ENCODE measurements at places on chromosomes 13 and 19.

DNA sequence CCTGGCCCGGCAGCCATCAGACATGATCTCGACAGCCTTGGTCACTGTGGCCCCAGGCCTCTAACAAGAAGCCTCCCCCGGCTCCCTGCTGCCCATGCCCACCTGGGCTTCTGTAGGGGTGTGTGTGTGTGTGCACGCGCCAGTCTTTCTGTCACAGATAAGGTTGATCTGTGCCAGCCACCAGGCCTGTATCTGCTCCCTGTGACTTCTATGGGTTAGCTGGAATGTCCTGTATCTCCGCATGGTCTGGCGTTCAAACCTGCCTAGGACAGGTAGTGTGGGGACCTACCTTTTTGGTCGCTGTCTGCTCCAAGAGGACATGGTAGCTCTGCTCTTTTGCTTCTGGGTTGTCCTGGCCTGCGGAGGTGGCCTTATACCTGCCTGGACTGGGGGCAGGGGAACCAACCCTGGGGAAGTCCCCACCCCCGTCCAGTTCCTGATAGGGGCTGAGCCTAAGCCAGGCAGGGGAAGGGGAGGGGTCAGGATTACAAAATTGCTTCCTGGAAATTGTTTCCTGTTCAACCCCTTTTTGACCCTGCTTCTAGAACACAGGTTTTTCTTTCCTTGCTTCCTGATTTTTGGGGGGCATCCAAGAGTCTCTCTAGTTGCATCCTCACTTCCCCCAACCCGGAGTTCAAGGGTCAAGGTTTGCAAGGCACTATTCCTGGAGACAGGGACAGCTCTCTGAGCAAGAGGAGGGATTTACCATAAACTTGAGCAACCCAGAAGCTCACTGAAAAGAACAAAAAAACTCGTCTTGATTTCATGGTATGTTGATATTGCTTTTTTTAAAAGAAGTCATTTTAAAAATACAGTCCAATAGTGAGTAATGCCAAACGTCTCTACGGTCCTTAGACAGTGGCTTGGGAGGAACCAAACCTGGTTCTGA lies at the start of gene LRG1:
Gene LRG1 (minus strand): TSS at position 344 of the 889 bp plus-strand sequence. CDS start 23 bp downstream, at position 321.
- DNase-seq = no peak

DNA sequence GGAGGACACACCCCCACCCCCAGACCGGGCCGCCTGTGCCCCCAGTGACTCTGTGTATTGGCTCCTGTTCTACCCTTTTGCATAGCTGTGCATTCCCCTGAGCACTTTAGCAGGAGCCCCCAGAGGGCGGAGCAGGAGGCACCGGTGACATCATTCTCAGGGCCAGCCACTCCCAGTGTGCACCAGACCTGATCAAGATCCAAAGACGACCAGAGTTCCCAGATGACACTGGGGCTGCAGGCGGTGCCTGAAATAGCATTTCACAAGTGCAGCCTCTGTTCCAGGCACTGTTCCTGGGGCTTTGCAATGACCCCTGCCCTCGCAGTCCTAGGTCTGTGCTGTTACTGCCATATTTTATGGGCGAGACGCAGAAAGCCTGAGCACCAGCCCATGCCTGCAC lies 14.5 kb upstream of the PTPRS start:
- no peak for DNase-seq

DNA sequence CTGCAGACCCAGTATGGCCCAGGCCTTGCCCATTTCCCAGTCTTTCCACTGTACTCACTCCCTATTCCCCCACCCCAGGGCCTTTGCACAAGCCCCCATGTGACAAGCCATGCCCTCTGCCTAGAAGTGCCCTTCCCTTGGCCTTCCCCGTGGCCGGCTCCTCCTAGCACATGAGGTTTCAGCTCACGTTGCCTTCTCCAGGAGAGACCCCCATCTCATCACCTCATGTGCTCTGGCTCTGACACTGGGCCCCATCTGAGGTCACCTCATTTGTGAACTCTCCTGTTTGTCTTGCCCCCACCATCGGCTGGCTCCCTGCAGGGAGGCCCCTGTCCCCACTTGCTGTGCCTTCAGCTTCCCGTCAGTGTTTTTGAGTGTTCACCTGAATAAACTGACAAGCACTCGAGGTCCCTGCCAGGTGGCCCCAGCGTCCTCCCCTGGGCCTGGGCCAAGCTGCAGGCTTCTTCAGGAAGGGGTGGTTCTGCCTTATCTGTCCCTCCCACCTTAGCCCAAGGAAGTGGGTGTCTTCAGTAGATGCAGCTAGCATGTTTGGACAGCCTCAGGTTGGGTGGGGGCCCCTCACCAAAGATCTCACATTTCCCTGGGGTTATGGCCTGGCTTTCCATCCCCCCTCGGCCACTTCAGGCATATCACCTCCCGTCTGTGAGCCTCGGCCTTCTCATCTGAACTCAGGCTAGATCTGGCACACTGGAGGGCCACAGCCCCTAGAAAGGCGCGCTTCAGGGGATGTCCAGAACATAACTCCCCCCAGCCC lies 3.8 kb upstream of the SLC25A42 start:
- no peak for DNase-seq

DNA sequence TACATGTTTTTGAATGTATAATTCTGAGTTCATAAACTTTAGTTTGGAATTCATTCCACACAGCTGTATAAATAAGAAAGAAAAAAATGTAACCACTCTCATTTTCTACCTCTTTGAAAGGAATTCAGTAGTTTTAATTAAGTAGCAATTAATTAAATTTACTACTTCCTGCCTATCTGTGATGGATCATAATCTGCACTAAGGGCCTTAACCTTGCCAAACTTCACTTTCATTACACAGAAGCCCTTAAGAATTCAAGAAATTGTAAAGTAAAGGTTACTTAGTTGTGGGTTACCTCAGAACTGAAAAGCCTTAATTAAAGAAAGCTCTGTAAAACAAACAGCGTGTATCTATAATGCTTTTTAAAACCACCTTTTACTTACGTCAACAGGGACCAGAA lies 111.9 kb upstream of the FBXL3 start:
- DNase-seq = no peak

- DNase-seq = no peak
Measured at GRCh38 chr13:112845511-112846144, 123.4 kb upstream of the MCF2L start.

GRCh38 chr19:13808856-13809255 lies 13.6 kb downstream of the ZSWIM4 start:
- no peak for DNase-seq

DNA sequence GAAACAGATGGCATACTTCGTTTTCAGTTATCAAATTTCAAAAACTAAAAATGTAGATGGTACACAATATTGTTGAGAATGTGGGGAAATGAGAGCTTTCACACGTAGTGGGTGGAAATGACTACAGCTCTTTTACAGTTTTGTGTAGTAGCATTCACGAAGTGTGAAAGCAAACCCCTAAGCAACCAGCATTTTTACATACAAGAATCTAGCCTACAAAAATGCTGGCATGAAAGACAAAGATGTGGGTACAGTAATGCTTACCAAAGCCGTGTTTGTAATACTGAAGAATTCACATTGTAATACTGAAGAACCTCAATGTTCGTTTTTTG lies 6.3 kb upstream of the ZNF283 start:
- DNase-seq = no peak

DNA sequence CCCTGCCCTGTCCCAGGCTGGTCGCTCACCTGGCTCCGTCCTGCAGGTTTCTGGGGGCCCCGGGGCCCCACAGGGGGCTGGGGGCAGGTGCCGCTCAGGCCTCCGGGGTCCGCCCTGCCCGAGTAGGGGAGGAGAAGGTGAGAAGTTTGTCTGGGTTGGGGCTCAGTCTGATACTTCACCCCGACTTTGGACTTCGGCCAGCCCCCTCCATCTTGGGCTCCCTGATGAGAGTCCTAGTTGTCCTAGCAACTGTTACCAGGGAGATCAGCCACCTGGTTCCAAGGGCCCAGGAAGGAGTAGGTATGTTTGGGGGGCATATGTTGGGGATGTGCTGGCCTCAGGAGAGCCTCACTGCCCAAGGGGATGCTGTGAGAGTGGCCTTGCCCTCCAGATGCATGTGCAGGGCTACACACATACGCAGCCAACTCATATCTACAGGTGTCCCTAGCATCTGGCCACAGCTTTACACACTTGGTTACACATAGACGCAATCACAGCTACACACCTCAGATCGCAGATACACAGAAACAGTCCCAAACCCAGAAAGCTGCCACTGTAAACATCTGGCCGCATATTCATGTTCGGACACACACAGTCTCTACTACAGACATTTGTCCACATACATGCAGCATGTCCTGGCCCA lies 3.4 kb downstream of the NUMBL start:
- DNase-seq = no peak

DNA sequence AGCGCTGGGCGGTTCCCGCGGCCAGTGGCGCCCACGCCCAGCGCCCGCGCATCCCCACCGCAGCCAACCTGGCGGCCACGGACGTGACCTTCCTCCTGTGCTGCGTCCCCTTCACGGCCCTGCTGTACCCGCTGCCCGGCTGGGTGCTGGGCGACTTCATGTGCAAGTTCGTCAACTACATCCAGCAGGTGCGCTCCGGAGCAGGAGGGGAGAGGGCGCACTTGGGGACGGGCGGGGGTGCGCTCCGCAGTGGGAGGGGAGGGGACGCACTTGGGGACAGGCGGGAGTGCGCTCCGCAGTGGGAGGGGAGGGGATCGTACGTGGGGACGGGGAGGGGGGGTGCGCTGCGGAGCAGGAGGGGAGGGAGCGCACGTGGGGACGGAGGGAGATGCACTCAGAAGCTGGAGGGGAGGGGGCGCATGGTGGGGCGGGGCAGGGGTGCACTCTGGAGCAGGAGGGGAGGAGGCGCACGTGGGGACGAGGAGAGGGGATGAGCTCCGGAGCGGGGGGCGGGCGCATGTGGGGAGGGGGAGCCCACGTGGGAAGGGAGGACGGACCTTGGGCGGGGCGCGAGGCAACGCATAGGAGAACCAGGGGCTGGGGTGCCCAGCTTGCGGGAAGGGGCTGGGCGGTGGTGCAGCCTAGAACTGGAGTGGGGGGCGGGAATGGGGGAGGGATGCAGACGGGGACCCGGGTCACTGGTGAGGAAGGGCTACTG lies 1.5 kb downstream of the KISS1R start:
- DNase-seq = no peak

DNA sequence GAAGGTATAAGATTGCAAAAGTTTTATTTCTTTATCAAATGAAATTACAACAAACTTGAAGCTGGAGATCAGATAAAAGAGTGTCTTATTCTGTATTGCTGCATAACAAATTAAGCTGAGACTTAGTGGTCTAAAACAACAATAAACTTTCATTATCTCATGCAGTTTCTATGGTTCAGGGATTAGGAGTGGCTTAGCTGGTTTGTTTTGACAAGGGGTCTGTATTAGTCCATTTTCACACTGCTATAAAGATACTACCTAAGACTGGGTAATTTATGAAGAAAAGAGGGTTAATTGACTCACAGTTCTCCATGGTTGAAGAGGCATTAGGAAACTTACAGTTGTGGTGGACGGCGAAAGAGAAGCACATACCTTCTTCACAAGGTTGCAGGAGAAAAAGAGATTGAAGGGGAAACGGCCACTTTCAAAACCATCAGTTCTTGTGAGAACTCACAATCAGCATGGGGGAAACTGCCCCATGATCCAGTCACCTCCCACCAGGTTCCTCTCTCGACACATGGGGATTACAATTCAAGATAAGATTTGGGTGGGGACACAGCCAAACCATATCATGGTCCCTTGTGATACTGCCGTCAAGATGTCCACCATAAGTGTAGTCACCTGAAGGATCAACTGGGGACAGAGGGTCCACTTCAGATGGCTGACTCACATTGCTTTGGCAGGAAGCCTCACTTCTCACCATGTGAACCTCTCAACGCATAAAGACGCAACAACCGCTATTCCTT lies 97.8 kb downstream of the RNF17 start:
- DNase-seq = no peak

GRCh38 chr19:57267291-57267690 lies 13.0 kb upstream of the ZNF460 start:
- no peak for DNase-seq

DNA sequence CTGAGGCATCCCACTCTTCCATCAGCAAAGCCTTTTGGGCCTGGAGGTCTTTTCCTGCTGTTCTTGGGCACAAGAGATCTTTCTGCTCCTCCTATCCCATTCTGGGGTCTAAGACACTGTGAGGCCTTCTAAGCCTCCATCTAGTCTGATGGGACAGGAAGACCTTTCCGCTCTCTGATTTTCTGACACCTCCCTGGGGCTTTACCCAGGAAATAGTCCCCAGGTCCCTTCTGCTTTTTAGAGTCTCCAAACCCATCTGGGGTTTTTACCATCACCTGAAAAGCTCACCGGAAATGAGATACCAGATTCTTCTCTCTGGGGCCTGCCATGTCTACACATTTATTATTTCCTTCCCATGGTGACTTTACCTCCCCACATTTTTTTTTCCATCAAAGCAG lies 21.1 kb downstream of the CLEC17A start:
- no peak for DNase-seq

- no peak for DNase-seq
Measured at GRCh38 chr19:45254044-45254531, 3.0 kb downstream of the MARK4 start.

- peak; percentile 27 for DNase-seq
Measured at GRCh38 chr19:49017666-49018351, 918 bp upstream of the LHB start.

DNA sequence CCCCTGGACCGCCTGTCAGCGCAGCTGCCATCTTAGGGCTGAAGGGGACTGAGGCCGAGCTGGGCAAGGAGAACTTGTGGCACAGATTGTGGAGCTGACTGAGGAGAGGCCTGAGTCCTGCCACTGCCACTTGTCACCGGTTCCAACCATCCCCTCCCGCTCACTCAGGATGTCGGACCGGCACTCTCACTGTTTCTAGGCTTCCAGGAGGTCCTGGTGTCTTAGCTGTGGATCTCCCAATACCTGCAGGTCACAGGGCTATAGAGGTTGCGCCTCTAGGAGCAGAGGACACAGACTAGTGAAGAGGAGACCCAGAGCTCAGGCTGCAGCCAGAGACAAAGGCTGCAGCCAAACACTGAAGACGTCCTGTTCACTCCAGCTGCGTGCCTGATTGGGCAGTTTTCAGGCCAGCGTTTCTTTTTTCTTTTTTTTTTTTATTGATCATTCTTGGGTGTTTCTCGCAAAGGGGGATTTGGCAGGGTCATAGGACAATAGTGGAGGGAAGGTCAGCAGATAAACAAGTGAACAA lies 15.3 kb upstream of the ZNF486 start:
- DNase-seq = no peak

GRCh38 chr19:53982611-53983010 lies 8.8 kb upstream of the CACNG6 start:
- DNase-seq = no peak

- DNase-seq = no peak
Measured at GRCh38 chr19:10639836-10640235, 14.3 kb upstream of the ILF3 start.

DNA sequence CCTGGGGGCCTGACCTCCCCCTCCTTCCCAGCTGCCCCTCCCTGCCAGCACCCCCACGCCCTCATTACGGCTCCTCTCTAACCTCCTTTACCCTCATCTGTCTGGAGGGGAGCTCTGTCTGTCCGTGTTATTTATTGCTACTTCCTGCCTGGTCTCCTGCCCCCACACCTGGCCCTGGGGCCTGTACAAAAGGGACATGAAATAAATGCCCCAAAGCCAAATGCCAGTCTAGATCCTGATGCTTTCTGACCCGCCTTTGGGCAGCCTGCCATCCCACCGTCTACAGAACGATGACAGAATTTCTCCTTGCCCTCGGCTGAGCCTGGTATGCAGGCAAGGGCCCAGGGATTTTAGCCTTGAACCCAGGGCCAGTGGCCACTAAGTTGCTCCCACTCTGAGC lies 15.4 kb upstream of the CD22 start:
- no peak for DNase-seq

- no peak for DNase-seq
Measured at GRCh38 chr19:49888510-49888824, 8.2 kb downstream of the IL4I1 start.

- DNase-seq = no peak
Measured at GRCh38 chr19:6274756-6275155, 5.0 kb downstream of the MLLT1 start.

- DNase-seq = no peak
Measured at GRCh38 chr19:44282846-44283245, 22.0 kb downstream of the ZNF235 start.
